Suppressor macrophage (primary cell): ENCODE measurements at places on chromosomes 3 and 15.

DNA sequence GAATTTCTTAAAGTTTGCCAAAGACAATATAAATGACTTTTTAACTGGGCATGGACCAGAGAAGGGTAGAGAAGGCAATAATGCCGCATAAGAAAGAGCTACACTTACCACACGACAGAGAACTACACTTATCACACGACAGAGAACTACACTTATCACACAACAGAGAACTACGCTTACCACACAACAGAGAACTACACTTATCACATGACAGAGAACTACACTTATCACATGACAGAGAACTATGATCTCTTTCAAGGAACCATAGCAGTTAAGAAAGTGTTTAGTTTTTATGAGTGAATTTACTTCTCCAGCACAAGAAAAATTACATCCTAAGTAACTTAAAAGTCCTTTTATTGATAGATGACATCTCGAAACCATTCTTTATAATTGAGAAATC is 32.0 kb downstream of the DCUN1D1 start:
- DNase-seq = peak; percentile 40

GRCh38 chr3:158859362-158859761 is 57.5 kb downstream of the MFSD1 start:
- DNase-seq = no peak

DNA sequence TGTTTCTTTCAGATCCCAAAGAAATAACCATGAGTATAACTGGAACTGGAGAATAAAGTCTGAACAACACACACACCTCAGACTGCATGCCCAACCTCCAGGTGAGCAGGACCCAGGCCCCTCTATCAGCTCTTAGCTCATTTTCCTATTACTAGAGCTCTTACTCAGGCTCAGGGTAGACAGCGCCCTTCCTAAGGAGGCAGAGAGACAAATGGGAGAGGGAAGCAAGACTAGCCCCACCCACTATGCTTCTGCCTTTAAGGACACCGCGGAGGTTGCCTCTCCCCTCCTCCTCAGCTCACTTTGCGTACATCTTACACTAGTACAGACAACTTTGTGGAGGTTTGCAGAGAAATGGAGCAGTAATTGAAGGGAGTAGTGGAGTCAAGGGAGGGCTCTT is 44.0 kb upstream of the GLCE start:
- no peak for DNase-seq

DNA sequence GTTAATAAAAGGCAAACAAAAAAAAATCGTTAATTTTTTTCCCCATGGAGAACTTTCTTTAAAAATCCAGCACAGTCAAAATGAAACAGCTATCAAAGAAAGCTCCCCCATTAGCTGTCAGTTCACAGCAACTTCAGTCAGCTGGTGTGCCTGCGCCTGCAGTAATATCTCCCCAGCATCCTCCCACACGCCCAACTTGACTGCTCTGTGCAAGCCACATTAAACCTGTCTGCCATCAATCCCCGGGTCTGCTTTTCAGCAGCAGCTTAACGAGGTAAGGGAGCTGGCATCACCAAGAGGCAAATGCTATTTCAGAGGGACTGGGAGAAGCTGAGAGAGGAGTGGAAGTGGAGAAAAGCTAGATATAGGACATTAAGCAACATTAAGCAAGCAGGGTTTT is 337.5 kb downstream of the GAP43 start:
- no peak for DNase-seq

DNA sequence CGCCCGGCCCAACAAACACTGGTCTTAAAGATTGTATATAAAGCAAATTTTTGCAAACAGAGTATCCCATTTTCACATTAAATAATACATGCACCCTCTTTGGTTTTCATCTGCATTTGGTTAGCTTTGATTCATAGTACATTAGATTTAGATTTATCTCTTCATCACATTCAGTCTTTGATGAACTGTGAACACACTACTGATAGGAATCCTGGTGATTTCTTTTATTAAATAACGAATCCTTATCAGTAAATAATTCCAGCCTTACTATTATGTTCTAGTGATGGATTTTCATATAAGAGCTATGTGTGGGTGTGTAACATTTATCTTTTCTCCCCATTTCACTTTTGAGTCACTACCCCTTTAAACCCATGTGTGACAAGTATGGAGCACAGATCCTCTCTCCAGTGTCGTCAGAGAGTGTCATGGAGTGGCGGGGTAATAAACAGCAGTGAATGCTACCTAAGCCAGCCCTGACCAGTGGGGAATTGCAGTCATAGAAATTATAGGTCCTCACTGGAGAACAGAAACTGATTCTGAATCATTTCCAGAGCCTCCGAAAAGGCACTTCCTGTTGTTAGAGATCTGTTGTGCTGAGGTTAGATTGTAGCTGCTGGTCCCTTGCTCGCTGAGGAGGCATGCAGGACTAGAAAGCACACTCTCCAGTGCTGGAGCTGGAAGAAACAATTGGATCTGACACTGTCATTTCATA is 22.0 kb downstream of the SLC7A14 start:
- DNase-seq = peak; percentile 18

DNA sequence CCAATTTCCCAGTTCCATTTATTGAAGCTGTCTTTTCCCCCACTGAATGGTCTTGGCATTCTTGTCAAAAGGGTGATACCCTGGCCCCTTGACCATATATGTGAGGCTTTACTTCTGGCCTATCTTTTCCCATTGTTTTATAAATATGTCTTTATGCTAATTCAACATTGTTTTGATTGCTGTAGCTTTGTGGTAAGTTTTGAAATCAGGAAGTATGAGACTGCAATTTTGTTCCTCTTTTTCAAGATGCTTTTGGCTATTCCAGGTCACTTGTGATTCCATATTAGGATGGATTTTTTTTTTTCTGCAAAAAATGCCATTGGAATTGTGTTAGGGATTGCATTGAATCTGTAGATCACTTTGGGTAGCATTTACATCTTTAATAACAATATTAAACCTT is 141.2 kb upstream of the MANF start:
- DNase-seq = no peak

DNA sequence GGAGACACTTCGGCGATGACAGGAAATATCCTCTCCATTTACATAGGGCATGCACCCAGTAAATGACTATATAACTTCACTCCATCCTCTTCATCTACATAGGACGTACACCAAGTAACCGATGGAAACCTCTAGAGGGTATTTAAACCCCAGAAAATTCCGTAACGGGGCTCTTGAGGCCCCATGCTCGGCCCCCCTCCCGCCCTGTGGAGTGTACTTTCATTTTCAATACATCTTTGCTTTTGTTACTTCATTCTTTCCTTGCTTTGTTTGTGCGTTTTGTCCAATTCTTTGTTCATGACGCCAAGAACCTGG is 7.5 kb upstream of the FAM107A start:
- no peak for DNase-seq

GRCh38 chr3:48997714-48998637 is 7.9 kb downstream of the P4HTM start:
- DNase-seq = no peak

GRCh38 chr3:174477491-174477890 is 381.6 kb upstream of the NAALADL2 start:
- no peak for DNase-seq

- no peak for DNase-seq
Observed at GRCh38 chr15:48221885-48222284, 15.8 kb downstream of the SLC12A1 start.

DNA sequence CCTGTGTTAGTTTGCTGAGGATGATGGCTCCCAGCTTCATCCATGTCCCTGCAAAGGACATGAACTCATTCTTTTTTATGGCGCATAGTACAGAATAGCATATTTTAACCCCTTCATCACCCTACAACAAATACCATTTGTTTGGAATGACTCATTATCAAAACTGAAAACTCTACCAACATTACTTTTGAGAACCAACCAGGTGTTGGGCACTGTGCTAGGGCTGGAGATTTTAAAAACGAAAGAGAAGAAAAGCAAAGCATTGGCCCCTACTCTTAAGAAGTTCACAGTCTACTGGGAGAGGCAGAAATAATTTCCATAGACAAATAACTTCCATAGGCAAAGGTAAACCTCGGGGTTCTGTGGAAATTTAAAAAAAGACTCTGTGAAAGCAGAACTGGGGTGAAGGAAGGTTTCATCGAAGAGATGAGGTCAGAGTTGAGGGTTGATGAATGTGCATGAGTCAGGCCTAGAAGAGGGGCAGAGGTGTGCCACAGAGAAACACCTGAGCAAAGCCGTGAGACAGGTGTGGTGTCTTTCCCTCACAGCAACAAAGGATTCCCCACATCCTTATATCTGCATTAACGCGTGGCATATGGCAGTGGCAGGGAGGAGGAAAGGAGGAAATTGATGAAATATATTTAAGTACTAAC is 51.0 kb downstream of the MCF2L2 start:
- DNase-seq = no peak

DNA sequence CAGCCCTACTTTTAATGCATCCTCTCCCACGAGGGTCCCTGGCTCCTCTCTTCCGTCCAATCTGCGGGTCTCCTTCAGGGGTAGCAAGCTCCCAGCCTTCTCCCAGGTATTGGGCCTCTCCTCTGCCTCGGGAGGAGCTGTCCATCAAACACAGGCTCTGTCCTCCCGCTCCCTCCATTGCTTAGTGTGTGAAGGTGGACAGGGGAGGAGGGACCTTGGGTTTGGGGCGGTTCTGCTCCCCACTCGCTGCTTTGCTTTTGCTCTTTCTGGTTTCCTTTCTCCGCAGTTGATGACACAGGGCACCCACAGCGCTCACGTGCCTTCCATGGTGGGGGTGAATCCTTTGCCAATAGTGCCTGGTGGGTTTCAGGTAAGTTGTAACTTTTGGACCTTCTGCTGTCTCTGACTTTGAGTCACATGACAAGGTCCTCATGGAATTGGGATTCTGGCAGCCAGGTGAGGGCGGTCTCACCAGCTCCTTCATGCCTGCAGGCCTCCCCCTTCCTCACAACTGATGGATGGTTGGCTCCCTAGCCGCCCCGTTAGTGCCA is 18.9 kb downstream of the MUC20 start:
- no peak for DNase-seq

DNA sequence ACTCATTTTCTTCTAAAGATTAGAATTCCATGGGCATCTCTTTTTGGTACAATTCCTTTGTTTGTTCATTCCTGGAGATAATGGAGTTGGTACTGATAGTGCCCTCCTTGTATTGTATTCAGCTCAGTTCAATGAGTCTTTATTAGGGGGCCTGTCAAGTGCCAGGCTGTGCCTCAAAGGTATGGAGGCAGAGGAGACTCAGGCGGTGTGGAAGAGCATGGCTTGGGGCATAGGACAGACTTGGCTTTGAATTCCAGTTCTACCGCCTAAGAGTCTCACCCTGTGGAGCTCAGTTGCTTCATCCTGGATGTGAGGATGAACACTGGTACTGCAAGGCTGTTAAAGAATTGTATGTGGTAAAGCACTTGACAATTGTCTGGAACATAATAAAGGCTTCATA is 196.6 kb upstream of the IL12A start:
- no peak for DNase-seq

DNA sequence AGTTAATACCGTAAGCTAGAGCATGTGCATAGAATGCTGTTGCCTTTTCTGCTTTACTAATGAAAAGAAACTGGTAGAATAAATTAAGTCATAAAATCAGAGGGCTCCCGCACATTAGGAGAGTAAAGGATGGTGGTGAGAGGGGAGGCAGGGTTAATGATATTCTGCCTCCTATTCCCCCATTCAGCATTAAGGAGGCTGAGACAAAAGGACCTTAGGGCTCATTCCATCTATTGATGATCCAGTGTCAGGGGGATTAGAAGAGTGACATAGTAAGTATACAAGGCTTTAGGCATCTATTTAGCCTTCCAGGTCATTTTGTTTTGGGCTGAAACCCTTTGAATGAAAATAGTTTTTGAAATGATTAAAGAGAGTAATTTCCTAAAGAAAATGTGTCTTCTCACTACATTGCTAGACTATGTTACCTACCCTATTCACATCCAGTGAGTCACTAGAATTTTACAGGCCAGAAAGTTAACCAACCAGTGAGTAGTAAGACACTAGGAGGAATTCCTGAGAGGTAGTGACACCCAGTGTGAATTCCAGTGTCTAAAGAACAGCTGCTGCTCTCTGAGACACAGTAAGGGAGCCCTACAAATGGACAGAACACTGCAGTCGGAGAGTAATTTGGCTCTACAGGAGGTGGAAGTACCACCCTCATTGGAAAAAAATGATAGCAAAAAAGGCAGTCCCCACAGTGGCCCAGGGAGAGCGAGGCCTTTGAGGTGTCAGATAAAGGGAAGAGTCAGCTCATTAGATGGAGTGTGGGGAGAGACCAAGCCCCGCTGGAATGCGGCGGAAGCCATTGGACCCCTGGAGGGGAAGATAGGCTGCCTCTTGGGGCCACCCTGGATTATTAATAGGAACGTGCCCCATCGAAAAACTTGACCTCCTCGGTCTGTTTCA is 67.6 kb downstream of the TUSC7 start:
- no peak for DNase-seq

- DNase-seq = no peak
Observed at GRCh38 chr3:105691053-105691452, 177.8 kb downstream of the CBLB start.

DNA sequence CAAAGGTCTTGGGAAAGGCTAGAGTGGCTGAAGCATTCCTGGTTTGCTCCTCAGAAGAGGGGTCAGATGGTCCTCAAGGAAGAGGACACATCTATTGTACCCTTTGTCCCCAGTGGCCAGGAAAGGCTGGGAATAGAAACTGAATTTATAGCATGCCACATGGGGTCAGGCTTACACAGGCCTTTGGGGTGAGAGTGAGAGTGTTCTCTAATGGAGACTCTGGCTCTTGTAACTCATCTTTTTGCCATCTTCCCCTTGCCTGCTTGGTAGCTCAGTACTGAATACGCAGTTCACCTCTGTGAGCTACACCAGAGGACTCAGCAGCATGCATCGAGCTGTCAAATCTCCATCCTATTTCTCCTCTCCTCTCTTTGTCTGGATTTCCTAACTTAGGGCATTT is 87.5 kb downstream of the ATP2B2 start:
- DNase-seq = peak; percentile 63

GRCh38 chr3:128709506-128710210 is 16.3 kb upstream of the RAB7A start:
- DNase-seq = no peak

GRCh38 chr3:154615471-154615870 is 185.5 kb upstream of the GPR149 start:
- DNase-seq = no peak

DNA sequence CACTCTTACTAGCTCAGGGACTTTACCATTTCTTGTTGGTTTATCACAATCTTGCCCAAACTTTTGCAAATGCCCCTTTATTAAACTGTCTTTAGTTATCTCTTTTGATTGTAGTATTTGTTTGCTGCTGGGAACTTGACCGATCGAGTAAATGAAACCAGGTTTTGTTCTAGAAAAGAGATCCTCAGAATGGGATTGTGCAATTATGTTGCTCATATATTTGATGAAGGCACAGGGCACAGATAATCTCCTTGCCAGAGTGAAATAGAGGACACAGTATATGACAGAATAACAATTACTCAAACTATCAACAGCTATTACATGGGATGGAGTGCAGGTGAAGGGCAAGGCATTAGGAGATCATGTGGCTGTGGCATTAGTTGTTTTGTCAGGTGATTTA is 216.6 kb upstream of the RASGRP1 start:
- no peak for DNase-seq

- no peak for DNase-seq
Observed at GRCh38 chr15:77653832-77654480, 21.2 kb upstream of the LINGO1 start.

- no peak for DNase-seq
Observed at GRCh38 chr3:126202276-126202675, 21.9 kb upstream of the ALDH1L1 start.
